Ecto neural progenitor cell (in vitro differentiated cells): ENCODE measurements at places on chromosomes 1 and 21.

DNA sequence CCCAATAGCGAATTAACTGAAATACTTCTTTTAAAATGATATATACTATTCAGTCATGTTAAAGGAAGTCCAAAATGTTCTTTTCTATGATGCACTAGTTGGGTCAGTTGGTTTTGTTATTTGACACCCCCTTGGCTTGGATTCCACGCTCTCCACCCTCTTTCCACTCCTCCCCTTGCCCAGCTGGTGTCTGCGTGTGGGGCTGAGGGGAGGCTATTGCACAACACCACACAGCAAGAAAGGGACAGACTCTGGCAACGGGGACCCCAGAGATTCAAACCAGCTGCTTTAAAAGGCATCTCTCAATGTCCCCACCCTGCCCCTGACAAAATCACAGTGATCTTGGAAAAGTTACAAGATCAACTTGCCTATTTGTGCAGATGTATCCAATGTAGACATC lies 394.3 kb downstream of the TGFB2 start:
- DNase-seq, result no peak

DNA sequence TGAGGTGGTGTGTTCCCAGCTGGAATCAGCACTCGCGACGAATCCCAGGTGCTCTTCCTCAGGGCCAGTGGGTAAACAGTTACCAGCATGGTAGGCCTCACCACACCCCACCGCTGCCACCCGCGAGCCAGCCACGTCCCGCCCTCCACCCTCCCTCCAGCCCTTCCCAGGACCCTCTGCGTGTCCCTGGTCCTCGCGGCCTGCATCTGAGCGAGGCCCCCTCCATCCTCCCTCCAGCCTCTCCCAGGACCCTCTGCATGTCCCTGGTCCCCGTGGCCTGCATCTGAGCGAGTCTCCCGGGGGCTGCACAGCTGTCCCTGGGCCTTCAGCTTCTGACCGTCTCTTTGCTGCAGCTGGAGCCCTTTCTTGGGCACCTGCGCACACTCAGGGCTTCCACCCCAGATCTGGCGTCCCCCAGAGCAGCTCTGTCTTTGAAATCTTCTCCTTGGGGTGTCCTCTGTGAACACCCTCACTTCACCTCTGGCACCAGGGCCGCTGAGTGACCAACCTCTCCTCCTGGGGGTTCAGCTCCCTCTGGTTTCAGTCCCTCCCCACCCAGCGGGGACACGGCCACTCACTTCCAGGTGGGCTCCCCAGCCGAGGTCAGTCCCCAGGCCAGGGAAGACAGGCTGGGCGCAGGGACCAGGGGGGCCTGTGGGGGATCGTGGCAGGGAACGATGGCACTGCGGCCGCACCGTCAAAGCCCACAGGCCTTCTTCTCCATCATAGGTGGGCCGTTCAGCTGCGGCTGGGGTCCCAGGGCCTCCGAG lies 57.8 kb upstream of the COL6A2 start:
- no peak for DNase-seq

- no peak for DNase-seq
These were observed 139.8 kb downstream of the ADSS2 start for GRCh38 chr1:244311784-244312532.

GRCh38 chr1:7290971-7291970 lies 479.8 kb upstream of the VAMP3 start:
- DNase-seq, result no peak

DNA sequence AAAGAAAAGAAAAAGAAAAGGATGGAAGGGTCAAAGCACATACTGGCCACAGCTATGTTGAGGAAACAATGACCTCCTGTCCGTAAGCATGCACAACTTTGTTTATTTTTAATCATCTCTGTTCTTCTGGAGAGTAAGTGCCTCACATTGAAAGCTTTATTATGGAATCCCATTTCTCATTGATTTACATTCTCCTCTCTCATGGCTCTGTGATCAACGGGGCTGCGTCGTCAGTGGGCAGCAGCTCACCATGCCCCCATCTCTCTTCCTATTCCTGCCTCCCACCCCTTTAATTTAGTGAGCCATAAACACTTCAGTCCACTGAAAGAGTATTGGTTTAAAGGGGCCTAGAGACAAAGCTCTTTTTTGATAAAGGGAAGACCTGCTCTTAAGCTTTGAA lies 98.9 kb downstream of the KAZN start:
- no peak for DNase-seq

DNA sequence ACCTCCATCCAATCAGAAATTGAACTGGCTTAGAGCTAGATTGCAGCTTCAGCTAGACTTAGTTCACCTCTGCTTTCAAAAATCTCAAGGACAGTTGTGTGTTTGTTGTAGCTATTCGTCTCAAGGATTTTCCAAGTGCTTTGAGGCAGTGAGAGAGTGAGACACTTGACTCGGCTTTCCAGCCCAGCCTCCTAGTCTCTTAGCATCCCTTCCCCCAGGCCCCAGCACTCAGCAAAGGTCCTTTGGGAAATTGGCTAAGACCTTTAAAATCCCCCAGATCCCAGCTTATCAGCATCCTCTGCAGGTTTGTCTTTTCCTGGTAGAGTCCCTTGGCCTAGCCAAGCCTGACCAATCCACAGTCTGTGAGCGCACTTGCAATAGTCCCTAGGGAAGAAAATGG lies 47.9 kb upstream of the PROX1 start:
- no peak for DNase-seq

DNA sequence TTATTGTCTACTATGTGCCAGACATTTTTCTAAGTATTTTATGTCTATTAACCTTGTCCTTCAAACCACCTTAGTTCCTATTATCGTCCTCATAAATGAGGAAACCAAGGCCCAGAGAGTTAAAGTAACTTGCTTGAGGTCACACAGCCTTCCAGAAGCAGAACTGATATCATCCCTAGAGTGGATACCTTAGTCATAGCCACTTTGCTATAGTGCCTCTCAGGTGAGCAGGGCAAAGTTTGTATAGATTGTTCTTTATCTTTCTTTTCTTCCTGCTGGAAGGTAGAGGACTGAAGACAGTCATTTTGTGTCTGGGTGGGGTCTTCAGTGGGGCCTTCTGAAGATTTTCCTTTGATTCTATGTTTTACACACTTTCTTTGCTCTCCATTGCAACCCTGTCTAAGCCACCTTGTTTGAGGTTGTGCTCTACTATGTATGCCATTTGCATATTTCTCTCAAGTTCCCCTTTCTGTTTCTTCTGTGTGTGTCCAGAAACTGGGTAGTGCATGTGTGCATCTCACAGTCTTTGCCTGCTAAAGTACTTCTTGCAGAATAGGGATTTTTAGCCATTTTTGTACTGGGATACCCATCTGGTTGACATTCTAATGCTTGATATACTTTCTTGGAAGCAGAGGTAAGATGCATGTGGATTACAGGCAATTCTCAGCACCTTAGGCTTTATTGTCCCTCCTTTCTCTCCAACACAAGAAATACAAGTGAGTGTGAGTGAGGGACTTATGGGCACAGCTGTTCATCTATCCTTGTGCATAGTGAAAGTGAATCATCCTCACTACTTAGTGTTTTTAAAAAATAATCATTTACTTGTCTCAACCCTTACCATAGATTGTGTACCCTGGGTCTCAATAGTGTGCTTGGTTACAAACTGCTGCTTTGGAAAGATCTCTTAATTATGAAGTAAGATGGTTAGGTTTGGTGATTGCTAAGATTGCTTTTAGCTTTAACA lies 207.6 kb upstream of the HMCN1 start:
- no peak for DNase-seq

GRCh38 chr1:74341702-74342339 lies 106.6 kb downstream of the TNNI3K start:
- DNase-seq, result no peak

DNA sequence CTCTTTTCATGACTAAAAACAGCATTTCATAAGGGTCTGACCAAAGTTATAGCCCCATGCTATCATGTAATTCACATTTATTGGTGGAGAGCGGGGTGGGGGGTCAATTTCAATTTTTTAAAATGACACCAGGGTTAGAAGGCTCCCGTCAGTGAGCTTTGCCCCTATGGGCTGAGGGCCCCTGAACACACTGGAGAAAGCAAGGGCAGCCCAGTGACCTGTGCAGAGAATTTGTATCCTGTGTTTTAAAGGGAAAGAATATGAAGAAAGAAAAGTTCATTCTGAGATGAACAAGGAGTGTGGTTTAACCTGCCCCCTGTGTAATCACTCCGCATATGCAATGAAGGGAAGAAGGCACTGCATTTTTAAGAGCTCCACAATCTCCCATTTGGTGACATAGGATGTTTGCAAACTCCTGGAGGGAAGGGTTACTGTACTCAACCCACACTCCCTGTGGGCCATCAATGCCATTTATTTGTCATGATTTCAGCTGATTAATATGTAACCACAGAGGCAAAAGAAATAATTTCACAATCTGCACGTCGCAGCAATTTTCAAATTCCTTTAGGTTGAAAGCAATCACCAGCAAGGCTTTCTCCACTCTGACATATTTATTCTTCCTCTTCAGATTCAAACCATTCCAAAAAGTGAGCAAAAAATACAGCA lies 95.6 kb downstream of the ZNF281 start:
- no peak for DNase-seq

DNA sequence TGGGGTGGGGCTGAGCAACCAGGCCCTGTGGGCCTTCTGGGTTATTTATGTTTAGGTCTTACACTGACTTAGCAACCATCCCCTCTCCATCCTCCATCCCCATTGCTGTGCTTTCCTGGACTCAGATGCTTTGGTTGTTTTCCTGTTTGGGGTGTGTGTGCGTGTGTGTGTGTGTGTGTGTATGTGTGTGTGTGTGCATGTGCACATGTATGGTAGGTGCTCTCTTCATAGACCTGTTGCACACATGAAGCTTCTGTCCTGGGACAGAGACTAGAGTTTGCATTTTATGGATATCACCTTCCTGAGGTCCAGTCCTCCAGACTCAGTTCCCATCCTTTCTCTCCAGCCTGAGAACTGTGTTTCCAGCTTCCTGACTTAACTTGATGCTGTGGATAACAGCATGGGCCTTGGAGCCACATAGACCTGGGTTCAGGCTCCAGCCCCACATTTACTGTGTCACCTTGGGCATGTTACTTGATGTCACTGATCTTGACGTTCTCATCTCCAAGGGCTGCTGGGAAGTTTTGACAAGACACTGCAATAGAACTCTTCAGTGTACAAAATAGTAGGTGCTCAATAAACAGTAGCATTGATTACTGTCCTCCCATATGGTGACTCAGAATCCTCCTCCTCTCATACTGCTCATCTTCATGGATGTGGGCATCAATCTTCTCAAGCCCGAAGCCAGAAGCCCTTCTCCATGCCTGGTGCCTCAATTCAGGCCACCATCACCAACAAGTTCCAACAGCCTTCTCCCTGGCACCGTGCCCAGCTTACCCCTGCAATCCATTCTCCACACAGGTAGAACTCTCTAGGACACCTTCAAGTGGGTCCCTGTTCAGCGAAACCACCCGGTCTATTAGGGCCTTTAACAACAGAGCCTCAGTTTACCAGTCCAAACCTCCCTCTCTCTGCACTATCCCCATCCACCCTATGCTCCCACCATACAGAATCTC lies 181.8 kb upstream of the EDN2 start:
- no peak for DNase-seq

DNA sequence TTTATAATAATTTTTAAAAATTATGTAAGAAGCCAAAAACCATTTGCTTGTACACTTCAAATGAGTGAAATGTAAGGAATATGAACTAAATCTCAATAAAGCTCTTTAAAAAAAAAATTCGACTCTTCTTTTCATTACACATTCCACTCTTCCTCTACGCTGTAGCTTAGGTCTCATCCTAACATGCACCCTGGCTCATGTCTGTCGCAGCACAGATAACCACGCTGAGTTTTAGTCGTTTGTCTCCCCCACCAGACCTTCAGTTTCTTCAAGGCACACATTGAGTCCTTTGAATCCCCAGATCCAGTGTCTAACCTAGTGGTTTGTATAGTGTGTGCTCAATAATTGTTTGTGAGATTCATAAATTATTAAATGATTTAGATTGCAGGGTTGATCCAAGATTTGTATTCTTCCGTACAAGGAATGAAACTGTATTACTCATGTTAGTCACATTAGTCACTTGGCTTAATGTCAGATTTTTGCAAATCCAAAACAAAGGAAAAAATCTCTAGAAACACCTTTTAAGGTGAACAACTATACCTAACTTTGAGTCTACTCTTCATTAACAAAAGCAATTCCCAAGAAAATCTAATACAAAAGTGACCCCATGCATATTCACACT lies 57.3 kb downstream of the SLC25A24 start:
- DNase-seq, result no peak

GRCh38 chr21:45638707-45639106 lies 4.8 kb upstream of the PCBP3 start:
- no peak for DNase-seq

GRCh38 chr1:41673378-41673777 lies 188.9 kb upstream of the EDN2 start:
- no peak for DNase-seq

- DNase-seq, result no peak
These were observed 5.5 kb upstream of the AGTRAP start for GRCh38 chr1:11730429-11730891.

- DNase-seq, result no peak
These were observed 57.8 kb downstream of the EDARADD start for GRCh38 chr1:236451796-236452373.

- no peak for DNase-seq
These were observed 72.4 kb upstream of the GNG4 start for GRCh38 chr1:235721982-235722381.

DNA sequence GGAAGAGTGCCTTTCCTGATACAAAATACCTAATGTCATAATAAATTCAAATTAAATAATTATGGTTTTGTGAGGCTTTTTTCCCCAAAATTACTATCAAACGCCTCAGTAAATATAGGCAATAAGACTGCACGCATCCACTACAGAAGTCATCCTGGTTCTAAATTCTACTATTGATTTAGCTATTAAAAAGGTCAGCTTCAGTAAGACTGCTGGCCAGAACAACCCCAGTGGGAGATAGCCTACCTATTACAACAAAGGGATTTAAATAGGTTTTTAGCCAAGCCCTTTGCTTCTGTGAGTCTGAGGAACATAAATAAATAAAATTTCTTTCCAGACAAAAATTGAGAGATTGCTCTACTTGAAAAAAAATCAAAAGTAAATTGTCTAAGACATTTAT lies 132.1 kb downstream of the PLPPR4 start:
- DNase-seq, result no peak
